ENCODE measurements at places on chromosomes 7 and 10.

DNA sequence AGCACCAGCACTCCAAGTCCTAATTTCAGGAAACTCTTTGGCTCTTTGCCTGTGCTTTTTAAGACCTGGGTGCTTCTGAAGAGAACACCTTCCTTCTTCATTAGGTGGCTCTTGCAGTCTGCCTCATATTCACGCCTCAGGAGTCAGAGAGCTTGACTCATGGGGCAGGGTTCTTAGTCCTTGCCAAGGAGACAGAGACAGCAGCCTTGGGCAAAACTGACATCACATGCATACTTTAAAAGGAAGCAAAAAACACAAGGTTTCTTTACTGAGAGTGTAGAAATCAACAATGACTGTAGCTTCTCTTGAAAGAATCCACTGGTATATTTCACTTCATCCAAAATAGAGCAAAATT, 780.6 kb downstream of the INHBA start:
- DNase-seq, result no peak

- no peak for DNase-seq
Measured at GRCh38 chr7:94856643-94857042, 50.8 kb upstream of the PPP1R9A start.

DNA sequence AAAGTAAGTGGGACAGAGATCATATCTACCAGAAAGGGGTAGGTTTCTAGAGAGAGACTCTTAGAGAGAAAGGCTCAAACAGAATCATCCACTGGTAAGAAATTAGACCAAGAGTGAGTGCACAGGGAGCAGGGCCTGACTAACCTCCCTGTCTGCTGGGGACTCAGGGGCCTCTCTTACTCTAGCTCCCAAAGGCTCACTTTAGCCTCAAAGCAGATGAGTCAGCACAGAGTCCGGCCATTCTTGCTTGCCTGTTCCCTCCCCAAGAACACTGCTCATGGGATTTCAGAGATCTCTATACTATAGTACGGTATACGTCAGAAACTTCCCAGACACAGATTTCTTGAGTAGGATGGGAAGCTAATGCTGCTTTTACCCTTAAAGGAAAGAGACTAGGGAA, 32.7 kb downstream of the RBM28 start:
- no peak for DNase-seq

DNA sequence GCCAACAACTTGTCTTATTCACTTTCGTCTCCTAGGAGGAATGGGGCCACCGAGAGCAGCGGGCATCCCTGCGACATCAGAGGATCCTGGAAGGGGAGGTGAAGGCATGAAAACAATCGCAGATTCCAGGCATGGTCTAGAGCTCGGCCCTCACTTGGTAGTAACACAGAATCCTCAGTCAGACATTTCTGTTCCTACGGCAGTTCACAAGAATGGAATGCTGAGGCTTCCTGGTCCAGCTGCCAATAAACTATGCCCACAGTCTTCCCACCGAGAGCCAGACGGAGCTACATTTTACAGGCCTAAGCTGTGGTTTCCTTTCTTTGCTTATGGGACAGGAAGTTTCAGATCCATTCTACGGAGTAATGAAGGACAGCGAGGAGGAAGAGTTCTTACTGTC, 75.8 kb downstream of the OR13A1 start:
- no peak for DNase-seq

DNA sequence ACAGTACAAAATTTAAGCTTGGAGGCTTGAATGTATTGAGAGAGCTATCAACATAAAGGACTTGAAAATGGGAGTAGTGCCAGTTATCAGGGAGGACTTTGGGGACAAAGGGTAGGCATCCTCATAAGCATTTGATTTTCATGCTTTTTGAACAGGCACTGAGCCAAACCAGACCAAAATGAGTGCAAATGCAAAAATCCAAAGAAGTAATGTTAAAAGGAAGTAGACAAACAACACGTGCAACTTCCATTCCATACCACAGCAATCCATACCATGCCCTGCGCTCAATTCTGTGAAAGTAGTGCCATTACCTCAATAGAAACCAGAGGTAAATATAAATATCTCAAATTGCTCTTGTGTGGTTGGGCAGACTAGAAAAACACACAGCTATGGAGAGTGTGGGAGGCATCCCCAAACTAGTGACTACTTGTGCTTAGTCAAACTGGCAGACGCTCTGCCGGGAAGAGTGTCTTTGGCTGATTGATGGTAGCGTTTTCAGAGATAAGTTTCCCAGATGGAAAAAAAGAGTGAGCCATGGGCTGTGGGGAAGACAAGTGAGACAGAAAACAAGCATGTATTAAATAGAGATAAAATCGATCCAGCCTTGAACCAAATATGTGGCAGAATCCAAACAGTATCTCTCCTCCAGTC, 161.5 kb downstream of the CREB5 start:
- DNase-seq, result no peak

GRCh38 chr7:66768865-66769832, 28.6 kb downstream of the RABGEF1 start:
- DNase-seq, result no peak

DNA sequence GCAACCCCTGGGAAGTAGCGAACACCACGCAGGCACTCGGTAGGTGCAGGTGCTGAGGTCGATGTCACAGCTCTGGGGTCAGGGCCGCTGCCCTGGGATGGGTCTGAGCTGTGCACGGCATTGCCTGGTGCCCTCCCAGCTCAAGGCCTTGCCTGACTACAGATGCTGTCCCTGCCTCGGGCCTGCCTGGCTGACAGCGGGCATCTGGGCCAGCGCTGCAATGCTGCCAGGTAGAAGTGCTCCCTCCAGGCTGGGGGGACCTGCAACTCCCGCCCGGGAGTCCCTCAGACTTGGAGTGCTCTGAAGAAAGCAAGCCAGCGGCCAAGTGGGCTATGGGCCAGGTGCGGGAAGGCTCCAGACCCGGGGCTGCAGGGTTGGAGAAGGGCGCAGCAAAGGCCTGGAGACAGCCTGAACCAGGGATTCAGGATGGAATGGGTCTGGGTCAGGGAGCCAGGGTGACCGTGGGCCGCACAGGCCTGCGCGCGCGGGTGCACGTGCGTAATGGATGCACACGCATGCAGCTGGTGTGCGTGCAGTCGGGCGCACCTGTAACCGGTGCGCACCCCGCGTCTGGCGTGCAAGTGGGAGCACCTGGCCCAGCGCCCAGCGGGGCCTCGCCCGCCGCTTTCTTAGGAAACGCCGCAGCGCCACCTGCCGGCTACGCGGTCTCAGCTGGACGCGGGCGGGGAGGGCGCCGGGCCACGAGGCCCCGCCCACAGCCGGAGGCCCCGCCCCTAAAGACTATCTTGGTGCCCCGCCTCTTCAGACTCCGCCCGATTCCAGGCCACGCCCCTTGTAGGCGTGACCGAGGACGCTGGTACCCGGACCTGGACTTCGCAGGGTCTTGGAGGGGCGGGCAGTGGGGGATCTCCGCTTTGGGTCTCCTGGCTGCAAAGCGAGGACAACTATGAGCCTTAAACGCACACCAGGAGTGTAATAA, 46.7 kb downstream of the MICALL2 start:
- DNase-seq, result peak; percentile 46

DNA sequence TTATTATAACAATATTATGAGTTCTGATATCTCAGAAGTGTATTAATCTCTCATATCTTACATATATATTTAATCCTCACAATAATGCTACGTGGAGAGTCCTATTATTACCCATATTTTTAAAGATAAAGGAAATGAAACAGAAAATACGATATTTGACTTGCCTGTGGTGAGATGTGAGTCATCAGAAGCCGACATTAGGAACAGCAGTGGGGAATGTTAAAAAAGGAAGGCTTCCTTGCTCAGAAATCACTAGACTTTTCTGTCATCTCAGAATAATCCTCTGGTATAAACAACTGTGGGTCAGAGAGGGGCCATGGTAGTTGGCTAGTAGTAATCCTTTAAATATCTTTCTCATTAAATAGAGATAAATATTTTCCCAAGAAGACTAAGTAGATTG, 402.3 kb upstream of the PCDH15 start:
- DNase-seq, result no peak

- DNase-seq, result no peak
Measured at GRCh38 chr7:49486974-49487829, 286.2 kb upstream of the VWC2 start.

DNA sequence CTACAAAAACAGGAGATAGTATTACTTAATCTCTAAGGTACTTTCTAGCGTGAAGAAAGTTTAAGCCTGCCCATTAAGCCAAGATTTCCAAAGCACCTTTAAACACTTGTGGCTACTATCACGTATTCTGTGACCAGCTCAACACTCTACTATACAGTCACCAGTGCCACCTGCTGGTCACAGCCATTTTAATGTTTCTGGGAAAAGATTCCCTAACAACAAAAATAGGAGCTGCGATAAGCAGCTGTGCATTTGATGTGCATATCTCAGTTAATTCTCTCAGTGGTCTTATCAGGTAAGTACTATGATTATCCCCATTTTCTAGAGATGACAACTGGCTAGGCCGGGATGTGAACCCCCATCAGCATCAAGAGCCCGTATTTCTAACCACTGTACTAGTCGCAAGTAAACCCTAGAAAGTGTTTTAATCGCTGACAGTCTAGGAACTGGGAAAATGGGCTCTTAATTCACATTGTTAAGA, 860 bp downstream of the SEC31B start:
- peak; percentile 48 for DNase-seq

- DNase-seq, result no peak
Measured at GRCh38 chr10:58641095-58641531, 128.4 kb downstream of the BICC1 start.

- no peak for DNase-seq
Measured at GRCh38 chr10:42962902-42963231, 114.0 kb upstream of the RET start.

DNA sequence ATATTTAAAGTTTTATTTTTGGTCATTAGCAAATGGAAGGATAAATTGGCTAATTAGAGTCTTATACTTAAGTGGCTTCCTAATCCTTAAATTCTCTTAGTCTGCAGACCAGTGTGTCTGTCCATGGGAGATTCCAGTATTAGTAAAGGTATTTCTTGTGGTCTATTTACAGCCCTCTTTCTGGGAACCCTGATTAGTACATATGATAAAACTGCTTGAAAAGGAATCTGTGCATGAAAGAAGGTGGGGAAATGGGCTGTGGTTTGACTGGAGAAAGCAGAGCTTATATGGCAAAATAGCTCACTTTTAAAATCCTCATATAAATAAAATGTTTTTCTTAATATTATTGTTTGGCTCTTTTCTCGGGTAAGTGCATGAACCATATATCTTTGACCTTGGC, 124.5 kb upstream of the RHOBTB1 start:
- DNase-seq, result no peak

DNA sequence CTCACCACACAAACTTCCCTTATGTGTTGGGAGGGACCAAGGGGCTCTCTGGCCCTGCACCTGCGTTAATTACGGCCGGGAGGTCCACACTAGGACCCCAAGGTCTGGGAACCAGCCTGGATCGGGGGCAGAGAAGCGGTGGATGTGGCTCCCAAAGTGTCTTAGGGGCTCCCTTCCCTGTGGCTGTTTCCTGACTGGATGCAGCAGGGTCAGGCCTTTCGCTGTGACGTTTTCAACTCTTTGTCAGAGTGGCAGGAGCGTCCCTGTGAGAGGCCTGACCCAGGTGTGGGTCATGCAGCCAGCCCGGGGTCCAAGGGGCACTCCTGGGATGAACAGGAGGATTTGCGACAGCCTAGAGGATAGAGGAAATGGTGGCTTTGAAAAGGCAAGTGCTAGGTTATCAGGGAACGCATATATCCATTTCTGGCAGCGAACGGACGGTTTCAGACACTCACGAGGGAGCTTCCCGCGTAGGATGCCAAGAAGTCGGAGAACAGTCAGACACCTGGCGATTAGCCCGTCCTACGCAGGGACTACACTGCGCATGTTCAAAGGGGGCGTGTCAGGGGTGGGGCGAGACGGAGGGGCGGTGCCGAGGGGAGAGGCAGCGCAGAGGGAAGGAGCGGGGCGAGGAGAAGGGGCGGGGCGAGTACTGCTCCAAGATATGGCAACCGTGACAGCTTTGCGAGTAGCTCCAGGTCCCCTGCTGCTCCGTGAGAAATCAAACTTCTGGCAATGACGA, 46.2 kb upstream of the ZNF716 start:
- DNase-seq, result no peak

DNA sequence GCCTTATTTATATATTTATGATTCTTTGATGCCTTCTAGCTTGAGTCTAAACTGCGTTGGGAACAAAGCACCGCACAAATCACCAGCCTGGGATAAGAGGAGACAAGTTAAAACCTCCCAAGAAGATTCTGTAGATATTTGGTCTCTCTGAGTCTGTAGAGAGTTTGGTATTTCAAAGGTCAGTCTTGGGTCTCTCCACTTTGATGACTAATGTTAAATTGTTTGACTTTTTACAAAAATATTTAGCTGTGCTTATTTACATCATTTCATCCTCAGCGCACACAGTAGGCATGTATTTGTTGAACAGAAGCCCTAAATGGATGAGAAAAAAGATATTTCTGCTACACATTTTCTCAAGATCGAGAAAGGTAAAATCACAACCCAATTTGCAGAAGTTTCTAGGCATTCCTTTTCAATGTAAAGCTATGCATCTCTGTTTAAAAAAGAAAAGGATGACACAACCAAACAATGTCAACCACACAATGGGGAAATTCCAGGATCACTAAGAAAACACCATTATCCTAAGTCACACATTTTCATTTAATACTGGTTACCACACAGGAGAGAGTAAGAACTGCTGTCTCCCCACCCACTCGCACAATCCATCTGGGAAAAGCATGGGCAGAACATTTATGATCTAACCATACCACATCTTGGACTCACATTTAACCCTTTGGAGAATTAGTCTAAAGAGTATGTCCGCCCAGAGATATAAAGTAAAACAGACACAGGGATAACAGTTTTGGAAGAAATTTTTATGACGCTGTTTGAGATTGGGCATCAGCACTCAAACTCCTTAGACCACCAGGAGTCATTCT, 4.4 kb downstream of the CDK6 start:
- no peak for DNase-seq

DNA sequence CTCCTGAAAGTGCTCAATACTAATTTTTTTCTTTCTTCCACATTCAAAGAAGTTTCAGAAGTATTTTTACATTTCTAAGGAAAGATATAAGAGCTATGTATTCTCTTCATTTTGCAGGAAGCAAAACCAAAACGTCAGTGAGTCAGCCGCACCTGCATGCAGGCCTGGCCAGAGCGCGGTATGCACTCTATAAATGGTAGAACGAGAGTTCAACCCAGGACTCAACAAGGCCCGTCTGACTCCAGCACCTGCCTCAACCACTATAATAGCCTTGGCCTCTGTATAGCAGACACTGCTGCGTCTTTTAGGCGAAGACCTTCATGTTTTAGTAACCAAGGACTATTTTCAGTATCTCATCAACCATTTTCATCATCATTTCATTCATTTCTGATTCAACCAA, 113.2 kb downstream of the KMT2E start:
- DNase-seq, result no peak

- no peak for DNase-seq
Measured at GRCh38 chr7:54292171-54292925, 249.8 kb upstream of the VSTM2A start.

DNA sequence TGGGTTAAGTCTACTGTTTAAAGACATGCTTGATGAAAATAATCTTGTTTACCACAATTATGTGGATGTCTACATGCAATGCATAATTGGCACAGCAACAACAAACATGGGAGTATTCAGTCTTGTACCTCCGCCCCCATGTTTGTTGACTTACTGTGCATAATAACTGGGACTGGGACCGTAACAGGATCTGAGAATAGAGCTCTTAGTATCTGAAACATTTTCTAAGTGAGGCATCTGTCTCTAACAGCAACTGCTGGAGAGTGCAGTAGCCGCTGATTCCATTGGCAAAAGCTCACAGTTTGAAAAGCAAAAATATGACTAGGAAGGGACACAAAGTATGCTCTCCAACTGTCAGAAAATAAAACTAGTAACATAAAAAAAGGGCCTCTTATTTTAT, 61.6 kb downstream of the ENO4 start:
- no peak for DNase-seq

All from hippocampal formation (tissue), 2 donors.